Stimulated activated CD8-positive, alpha-beta memory T cell treated with anti-CD3 and anti-CD28 coated beads, Interleukin-7, amount 100 ng/mL, for 4 hours (primary cell): ENCODE measurements at places on chromosomes 7 and 10.

GRCh38 chr10:235915-236314 lies 100.7 kb downstream of the ZMYND11 start:
- no peak for DNase-seq

GRCh38 chr10:31179091-31179680 lies 139.8 kb upstream of the ZEB1 start:
- DNase-seq = no peak

DNA sequence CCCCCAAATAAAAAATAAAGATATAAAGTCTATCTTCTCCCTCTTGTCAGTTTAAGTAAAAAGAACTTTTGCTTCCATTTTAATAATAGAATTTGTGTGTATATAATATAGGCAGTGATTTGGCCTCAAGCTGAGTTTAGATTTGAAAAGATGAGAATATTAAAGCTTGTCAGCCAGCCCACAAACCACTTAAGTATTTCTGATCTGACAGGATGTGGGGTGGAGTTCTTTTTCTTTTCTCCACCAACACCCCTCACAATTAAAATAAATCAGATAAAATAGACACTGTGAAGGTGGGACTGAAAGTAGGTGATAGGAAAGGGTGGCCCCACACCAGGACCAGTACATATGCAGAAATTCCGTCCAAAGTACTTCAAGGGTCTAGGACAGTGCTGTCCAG lies 714.1 kb downstream of the AUTS2 start:
- no peak for DNase-seq

DNA sequence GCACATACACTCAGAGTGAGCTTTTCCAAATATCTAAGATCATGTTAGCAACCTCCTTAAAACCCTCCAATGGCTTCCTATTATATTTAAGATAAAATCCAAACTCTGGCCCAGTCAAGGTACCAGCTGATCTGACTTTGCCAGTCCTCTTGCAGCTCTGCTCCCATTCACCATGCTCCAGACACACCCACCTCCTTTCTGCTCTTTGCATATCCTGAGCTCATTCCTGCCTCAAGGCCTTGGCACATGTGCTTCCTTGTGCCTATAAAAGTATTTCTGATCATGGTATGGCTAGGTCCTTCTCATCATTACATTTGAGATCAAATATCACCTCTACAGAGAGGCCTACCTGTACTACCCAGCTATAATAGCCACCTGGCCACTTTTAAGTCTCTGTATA lies 27.5 kb downstream of the XPNPEP1 start:
- DNase-seq = no peak

- no peak for DNase-seq
These were observed 38.7 kb downstream of the INSYN2A start for GRCh38 chr10:127157506-127158200.
